ENCODE measurements at places on chromosomes 1 and 21.

- no peak for DNase-seq
Observed at GRCh38 chr1:164613176-164613575, 54.2 kb downstream of the PBX1 start.

DNA sequence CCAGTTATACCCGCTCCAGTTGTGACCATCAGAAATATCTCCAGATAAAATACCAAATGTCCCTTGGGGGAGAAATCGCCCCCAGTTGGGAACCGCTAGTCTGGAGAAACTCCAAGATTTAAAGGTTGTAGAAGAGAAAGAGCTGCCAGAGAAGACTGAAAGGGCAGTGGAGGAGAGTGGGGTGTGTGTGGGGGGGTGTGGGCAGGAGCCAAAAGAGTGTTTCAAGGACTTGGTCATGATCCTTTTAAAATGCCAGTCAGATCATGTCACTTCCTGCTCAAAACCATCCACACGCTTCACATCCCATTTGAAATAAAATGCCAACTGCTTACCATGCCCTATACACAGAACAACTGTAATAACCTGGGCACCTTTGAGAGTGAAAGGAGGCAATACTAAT lies 3.4 kb upstream of the HEYL start:
- DNase-seq, result no peak

DNA sequence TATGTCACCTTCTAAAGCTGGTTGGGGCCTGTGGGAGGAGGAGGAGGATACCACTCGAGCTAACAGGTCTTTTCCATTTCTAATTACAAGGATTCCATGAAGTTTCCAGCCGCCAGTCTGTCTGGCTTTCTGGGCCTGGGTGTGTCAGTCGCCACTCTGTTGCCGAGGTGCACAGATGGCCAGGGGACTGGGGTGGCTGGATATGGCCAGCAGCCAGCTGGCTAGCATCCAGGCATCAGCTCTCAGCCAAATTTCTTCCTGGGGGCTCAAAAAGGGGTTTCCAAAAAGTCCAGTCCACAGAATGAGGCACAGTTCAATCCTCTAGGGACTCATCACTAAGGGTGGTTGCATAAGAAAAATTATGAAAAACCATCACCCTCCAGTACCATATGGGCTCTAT lies 32.4 kb downstream of the ITPKB start:
- no peak for DNase-seq

- DNase-seq, result no peak
Observed at GRCh38 chr21:27507695-27508094, 540.8 kb upstream of the ADAMTS5 start.

- DNase-seq, result no peak
Observed at GRCh38 chr1:30294508-30294907, 428.9 kb downstream of the MATN1 start.

GRCh38 chr1:9038881-9039760 lies 12.9 kb upstream of the SLC2A7 start:
- no peak for DNase-seq

GRCh38 chr1:92851729-92852128 lies 19.9 kb downstream of the RPL5 start:
- no peak for DNase-seq

- DNase-seq, result no peak
Observed at GRCh38 chr1:205827623-205828022, 14.6 kb upstream of the SLC41A1 start.

DNA sequence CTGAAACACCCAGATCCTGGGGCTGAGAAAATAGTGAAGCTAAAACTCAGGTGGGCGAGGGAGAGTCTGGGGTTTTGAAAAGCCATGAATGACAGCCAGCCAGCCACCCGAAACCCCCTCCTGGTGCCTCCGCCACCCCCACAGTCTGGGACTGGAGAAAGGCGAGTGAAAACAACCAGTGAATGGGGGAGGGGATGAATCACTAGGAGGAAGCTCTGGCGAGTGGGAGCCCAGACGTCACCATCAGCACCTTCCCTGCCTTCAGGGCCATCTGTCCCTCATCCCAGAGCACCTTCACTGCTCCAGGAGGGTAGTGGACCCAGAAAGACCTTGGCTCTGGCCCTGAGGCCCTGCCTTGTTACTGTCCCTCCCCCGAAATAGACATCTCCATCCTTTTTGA lies 9.2 kb downstream of the RORC start:
- DNase-seq, result no peak

DNA sequence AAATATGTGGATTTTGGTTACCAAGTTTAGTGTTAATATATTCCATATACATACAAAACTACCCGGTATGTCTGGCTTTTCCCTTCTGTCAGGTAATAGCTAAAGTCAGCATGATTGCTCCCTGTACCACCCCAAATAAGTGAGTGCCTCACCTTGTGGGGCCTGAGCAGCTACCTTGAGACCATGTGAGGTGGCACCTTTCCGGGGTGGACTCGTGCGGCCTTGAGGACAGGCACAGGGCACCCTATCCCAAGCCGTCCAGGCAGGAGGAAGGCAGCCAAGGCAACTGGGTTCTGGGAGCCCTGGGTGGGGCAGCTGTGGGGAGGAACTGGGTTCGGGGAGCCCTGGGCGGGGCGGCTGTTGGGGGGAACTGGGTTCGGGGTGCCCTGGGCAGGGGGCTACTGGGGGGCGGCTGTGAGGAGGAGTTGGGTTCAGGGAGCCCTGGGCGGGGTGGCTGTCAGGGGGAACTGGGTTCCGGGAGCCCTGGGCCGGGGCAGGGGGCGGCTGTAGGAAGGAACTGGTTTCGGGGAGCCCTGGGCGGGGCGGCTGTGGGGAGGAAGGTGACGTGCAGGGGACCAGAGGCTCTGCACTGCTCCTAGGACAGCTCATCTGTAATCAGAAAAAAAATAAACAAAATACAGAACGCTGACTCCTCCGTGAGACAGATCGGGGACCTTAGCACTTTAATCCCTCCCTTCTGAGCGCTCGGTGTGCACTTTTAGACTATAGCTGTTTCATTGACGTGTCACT lies 63.3 kb downstream of the POFUT2 start:
- DNase-seq, result no peak

DNA sequence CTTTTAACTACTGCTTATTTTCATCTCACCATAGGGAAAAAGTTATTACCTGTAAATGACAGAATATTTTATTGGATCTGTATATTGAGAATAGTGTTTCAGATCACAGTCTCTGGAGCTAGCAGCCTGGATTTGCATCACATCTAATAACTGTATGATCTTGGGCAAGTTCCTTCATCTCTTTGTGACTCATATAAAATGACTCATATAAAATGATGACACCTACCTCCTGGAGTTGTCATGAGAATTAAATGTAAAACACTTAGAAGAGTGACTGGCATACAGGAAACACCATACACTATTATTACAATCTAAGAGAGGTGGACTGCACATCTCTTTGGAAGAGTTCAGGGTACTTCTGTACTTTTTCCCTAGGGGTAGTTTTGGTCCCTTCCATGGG lies 421.3 kb downstream of the NEGR1 start:
- DNase-seq, result no peak

DNA sequence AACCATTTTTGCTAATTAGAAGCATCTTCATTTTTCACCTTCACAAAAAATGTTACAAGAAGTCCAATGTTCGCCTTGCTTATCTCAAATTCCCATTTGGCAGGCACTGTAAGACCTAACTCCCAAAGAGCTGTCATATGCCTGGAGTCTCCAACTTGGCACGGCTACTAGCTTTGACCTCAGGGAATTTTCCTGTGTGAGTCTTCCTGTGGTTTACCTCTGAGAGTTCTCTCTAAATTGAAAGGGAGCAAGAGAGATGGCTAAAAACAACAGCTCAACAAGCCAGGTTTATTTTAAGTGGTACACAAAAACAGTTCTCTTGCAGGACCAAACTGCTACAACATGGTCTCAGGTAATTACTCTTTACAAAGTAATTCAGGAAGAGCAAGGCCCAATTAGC lies 756.0 kb upstream of the ADGRL2 start:
- no peak for DNase-seq

DNA sequence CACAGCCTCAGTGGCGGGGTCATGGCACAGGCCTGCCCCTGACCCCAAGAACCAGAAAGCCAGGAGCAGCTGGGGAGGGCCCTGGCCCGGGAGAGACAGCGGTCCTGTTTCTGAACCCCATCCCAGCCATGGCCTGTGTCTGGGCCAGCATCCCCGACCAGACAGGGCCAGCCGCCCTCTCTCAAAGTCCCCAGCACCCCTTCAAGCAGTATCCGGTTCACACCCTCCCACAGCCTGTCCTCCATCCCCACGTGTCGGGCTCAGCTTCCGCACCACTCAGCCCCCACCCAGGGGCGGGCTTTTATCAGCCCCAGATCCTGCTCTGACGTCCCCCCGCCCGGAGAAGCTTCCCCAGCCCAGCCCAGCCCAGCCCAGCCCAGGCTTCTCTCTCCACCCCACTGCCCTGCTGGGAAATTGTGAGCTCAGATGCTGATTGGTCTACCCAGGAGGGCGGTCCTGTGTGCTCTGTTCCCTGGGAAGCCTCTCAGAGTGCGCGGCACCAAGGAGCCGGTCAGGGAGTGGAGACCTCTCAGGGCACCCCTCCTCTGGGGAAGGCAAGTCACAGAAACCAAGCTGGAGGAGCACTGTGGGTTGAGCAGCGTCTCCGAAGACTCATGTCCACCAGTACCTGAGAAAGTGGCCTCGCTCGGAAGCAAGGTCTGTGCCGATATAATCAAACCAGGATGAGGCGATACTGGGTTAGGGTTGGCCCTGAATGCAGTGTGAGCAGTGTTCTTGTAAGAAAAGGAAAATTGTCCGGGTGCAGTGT lies 4.7 kb upstream of the FAAP20 start:
- peak; percentile 61 for DNase-seq

GRCh38 chr1:14372526-14372925 lies 226.0 kb upstream of the KAZN start:
- no peak for DNase-seq

GRCh38 chr1:58994664-58995063 lies 210.8 kb upstream of the JUN start:
- no peak for DNase-seq

DNA sequence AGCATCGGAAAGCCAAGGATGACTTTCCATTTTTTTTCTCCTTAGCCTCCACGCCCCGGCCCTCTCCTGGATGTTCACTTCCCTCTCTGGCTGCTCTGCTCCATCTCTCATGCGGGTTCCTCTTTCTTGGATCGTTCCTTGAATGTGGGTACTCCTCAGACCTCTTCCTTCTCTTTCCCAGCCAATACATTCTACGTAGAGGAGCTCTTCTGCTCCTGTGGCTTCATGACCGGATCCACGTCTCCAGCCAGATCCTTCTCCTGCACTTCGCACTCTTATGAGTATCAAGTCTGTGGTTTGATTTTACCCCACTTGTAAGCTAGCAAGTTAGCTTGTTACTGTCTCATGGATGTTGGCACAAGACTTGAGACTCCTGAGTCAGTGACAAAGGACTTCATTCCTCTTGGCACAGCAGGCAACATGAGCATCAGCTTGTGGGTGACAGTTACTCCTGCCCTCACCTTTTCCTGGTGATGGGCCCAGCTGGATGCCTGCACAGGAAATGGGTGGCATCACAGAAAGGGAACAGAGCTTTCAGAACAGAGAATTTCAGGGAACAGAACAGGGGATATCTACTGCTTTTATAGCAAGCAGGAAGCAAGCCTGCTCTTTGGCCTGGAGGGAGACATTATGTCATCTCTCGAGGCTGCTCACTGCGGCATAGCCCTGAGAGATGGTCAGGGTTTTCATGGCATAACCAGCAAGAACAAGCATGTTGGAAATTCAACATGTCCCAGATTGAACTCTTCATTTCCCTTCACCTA lies 100.1 kb upstream of the KIF26B start:
- DNase-seq, result no peak

GRCh38 chr1:45989249-45989648 lies 143.2 kb downstream of the PIK3R3 start:
- no peak for DNase-seq

DNA sequence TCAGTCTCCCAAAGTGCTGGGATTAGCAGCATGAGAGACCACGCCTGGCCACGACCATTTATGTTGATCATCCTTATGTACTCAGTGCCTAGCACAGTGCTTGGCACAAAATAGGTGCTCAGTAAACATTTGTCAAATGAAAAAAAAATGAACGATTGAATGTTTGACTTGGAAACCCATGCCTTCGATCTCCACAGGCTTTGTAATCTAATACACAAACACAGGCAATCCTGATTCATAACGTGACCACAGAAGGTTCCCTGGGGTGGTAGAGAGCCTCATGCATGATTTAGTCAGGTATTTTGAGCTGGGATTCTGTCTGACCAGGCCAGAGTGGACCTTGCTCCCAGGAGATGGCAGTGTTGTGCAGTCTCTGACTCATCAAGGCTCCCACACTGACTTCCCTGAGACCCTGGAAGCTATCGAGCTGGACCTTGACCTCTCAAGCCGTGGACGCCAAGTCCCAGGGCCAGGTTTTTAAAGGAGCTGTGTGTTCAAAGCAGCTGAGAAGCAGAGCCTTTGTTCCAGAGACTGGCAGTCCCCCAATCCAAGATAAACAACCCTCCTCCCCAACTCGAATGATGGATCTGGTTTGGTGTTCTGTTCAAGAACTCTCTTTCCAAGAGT lies 81.1 kb downstream of the PGM1 start:
- no peak for DNase-seq

GRCh38 chr1:73980324-73981040 lies 217.5 kb downstream of the LRRIQ3 start:
- DNase-seq, result no peak

DNA sequence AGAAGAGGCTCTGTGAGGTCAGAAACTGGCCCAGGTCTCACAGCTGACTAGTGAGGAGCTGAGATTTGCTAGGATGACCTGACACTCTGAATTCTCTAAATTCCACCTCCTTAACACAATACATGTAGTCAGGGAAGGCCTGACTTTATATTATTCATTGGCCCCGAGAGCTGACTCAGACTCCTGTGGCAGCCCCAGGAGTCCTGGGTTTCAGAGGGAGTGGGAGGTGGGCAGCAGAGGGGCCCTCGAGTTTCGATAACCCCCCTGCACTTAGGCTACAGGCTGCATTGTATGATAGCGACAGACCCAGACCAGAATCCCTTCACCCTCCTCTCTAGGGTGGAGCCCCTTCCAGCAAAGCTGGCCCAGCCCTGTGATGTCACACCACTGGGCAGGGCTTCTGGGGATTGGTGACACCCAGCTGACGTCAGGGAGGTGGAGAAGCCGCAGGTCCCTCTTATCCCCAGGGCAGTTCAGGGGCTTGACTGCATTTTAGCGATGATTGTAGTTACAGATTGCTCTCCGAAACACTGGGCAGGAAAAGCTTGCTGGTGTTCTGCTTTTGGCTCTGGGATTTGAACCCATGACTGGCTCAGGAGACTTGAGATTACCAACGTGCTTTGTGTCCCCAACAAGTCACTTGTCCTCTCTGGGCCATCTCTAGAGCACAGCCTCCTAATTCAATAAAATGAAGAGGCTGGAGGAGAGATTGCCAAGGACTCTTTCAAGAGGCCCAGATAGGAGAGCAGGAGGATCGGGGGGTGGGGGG lies 17.0 kb upstream of the GPR37L1 start:
- no peak for DNase-seq

- DNase-seq, result no peak
Observed at GRCh38 chr1:241985787-241986186, 13.1 kb downstream of the MAP1LC3C start.

- DNase-seq, result peak; percentile 37
Observed at GRCh38 chr1:28509705-28510272, 3.9 kb downstream of the RCC1 start.

DNA sequence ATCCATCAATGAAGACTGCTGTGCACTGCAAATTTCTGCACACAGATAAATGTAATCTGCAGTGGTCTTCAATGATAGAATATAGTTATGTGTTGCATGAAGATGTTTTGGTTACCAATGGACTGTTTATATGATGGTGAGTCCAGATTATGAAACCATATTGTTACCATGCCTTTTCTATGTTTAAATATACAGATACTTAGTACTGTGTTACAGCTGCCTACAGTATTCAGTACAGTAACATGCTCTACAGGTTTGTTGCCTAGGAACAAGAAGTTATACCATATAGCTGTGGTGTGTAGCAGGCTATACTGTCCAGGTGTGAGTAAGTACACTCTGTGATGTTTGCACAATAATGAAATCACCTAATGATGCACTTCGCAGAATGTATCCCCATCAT lies 40.8 kb downstream of the SORT1 start:
- no peak for DNase-seq
